ENCODE measurements at places on chromosomes 7 and 10. TPM values are rescaled to one million over a fixed set of nuclear protein-coding genes. Genes with fewer than 3 reads are reported as not detected.

The ZNF503 gene
- 10.8 TPM for total RNA-seq

The CDHR3 gene
- 1.4 TPM for total RNA-seq

The ZNF488 gene
- total RNA-seq = not detected

The LAMB1 gene
- total RNA-seq = 515 TPM

The CALHM1 gene
- total RNA-seq = not detected

The ADARB2 gene
- total RNA-seq = not detected

The SEMA4G gene
- 4.2 TPM for total RNA-seq

The SPDYE16 gene
- total RNA-seq = not detected
